Osteocyte (in vitro differentiated cells): ENCODE measurements at places on chromosomes 11 and 22. TPM values are rescaled to one million over a fixed set of nuclear protein-coding genes. Genes with fewer than 3 reads are reported as not detected.

GRCh38 chr11:116927163-116927974 is 89.9 kb upstream of the APOA1 start:
- DNase-seq, result no peak

DNA sequence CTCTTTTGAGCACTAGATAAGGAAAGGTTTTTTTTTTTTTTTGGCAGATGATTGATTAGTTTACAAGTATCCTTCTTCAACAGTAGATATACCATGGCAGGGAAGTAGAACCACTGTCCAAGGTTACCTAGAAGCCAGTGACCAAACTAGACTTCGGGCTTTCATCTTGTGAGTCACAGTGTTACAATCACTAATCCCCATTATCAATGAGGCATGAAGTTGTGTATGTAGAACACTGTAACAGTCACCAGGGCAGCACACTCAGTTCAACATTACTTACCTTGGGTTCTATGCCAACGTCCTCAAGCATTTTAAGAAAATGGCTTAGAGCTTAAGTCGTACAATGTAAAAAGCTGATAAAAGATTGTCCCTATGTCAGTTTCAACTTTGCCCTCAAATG is 430.9 kb downstream of the ETS1 start:
- no peak for DNase-seq

GRCh38 chr11:33449798-33450197 is 192.6 kb downstream of the HIPK3 start:
- DNase-seq, result no peak

DNA sequence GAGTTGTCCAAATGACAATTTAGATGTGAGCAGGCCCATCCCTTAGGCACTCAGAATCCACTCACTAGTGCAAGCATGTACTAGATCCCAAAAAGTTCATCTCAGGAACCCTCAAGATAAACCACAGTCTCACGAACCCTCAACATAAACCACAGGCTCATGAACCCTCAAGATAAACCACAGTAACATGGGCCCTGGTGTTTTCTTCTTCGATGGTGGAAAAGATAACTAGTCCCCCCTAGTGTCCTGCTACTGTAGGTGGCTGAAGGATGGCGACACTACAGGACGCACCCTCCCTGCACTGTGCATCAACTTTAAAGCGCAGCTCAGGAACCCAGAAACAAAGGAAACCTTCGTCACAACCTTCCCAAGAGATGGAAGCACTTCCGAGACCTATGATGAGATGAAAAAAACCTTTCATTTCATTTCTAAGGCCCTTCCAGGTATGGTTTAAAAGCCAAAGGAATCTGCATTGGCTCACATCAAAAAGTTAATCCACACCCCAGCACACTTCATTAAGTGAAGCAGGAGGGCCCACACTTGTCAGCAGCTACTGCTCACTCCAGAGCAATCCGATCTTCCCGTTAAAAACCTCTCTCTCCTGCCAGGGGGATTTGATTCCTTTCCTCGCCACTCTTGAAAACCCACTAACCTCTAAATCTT is 2.4 kb downstream of the LARGE1 start:
- DNase-seq, result no peak

DNA sequence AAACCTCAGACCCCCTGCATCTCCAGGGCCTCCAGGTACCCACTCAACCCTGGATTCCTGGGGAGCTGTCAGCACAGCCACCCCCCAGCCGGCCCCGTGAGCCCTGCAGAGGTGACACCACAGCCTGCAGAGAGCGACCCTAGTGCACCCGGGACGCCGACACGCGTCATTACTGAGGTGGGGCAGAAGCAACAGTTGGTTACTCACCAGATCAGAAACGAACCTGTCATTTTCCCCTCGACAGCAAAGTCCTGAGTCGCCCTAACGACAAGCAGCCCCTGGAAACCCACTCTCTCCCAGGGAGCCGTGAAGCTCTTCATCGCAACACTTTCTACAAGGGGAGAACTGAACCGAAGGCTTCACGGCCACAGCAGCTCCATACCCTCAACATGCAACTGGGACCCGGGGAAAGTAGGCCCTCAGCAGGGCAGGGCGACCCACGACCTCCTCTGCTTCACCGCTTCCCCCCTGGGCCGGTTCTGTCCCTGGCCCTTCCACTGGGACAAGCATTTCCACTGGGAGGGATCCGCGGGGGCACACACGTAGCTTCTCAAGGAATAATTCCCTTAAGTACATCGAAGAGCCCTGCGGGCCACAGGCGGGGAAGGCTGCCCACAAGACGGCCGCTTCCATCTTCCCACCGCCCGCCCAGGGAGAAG is 1.6 kb downstream of the BRD1 start:
- DNase-seq, result no peak

P2RX6 gene
- total RNA-seq, result 2.6 and 3.5 TPM in 2 replicates

DNA sequence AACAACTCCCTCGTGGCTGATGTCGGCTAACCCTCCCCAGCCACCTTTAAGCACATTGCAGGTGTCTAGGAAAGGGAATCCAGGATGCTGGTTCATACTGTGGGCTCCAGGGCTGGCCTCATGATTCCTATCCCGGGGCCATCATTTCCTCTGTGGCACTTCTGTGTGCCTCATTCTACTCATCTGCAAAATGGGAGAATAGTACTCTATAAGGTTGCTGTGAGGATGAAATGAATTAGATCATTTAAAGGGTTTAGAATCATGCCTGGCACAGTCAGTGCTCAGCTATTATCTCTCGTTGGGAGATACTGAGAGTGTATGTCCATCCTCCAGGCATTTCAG is 4.3 kb upstream of the FADS3 start:
- no peak for DNase-seq

HORMAD2 gene
- not detected in 2 replicates for total RNA-seq

HOATZ gene
- not detected in 2 replicates for total RNA-seq

DNA sequence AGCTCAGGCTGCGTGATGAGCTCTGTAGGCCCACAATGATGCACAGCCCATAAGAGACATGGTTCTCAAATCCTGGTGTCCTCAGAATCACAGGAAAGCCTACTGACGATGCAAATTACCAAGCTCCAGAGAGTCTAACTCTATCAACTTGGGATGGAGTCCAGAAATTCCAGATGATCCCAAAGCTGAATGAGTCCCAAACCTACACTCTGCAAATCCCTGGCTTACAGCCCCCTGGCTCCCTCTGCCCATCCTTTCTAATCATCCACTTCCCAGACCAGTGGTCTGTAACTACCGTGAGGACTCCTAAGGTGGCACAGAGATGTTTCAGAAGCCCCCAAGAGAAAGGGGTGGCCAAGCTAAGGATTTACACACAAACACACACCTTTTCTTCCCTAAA is 13.5 kb downstream of the ARFGAP2 start:
- no peak for DNase-seq

DNA sequence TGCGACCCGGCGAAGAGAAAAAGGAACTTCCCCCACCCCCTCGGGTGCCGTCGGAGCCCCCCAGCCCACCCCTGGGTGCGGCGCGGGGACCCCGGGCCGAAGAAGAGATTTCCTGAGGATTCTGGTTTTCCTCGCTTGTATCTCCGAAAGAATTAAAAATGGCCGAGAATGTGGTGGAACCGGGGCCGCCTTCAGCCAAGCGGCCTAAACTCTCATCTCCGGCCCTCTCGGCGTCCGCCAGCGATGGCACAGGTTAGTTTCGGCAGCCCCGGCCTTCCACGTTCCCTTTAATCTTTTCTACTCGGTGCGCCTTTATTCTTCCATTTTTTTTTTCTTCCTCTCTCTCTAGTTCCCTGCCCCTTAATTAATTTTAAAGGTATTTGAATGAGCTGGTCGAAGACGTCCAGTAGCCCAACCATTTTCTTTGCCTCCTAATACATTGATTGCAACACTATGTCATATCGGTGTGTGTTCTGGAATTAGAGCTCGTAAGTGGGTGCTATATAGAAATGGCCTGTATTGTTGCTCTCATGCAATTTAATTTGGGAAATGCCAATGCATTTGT is 537 bp downstream of the EP300 start:
- no peak for DNase-seq

- DNase-seq, result no peak
These were observed 61.6 kb downstream of the DSCAML1 start for GRCh38 chr11:117735350-117735977.

DNA sequence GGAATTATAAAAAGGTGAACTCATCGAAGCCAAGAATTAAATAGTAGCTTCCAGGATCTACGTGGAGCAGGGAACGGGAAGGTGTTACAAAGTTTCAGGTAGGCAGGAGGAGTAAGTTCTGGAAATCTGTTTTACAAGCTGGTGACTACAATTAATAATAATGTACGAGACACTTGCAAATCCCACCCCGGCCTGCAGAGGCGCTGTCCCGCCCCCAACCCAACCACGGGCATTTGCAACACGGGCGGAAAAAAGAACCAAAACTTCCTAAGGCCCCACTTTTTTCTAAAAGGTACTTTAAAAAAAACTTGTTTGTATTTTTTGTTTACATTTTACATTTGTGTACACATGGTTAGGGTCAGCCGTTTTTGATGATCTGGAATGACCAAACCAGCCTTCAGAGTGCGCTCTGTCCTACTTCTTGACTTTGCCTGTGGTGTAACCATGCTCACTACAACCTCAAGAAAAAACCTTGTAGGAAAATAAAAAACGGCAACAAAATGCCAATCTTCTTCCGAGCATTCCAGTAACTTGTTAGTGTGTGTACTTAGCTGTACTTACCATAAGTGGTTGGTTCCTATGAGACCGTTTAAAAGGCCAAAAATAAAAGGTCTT is 449.6 kb upstream of the B3GAT1 start:
- DNase-seq, result peak; percentile 56

DNA sequence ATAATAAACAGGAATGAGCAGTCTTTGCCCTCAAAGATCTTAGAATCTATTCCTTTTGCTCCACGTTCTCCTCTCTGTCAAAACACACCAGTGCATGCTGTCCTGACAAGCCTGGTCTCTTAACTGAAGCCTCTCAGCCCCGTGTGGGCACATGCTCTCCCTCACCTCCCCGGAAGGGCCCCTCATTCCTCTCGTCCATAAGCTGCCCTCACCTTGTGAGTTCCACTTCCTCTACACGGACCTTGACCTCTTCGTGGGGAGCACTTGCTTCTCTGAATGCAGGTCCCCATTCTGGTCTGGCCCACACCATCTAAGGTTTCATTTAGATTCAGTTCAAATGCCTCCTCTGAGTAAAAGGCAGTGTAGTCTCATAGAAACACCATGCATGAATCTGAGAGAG is 412.3 kb upstream of the SYN3 start:
- no peak for DNase-seq

GRCh38 chr11:19940831-19941230 is 219.4 kb downstream of the DBX1 start:
- no peak for DNase-seq

- no peak for DNase-seq
These were observed 146.5 kb downstream of the MYO18B start for GRCh38 chr22:25888399-25889054.

- no peak for DNase-seq
These were observed 41.4 kb upstream of the CREB3L1 start for GRCh38 chr11:46235777-46236688.

GRCh38 chr11:101862391-101863233 is 52.2 kb upstream of the CEP126 start:
- no peak for DNase-seq

DNA sequence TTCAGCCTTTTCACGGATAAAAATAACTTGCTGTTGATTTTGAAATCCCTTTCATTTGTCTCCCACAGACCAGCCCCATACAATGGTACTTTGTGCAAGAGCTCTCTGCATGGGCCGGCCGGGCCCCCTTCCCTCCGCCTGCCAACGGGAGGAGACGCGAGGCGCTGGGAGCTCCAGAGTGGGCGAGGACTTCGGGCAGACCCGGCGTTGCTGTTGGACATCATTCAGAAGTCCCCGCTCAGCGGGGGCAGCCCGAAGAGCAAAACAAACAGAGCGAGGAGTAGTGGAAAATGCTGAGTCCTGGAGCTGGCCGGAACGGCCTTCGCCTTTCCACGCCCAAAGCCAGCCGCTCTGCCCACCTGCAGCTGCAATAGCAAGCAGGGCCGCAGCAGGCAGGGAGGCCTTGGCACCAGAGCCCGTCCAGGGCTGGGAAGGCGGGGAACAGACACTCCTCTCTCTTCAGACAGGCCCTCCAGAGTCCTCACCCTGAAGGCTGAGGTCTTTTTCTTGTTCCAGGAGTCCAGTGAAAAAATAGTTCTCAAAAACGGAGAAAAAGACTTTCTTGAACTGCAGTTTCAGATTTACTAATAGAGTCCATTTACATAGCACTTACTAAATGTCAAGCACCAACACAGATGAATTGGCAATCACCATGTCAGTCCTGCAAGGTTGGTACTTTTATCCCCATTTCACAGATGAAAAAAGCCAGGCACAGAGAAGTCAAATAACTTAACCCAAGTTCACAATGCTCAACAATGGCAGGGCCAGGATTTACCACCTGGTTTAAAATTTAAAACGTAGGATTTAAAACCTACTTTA is 135.5 kb downstream of the ETS1 start:
- DNase-seq, result peak; percentile 94

MS4A1 gene
- total RNA-seq, result not detected in 2 replicates

GRCh38 chr11:73983741-73984538 is 1.3 kb upstream of the UCP2 start:
- no peak for DNase-seq

DNAJB7 gene
- not detected in 2 replicates for total RNA-seq

CCDC81 gene
- 1.4 TPM in 2 replicates for total RNA-seq
